ENCODE measurements at places on chromosomes 7 and 10.

DNA sequence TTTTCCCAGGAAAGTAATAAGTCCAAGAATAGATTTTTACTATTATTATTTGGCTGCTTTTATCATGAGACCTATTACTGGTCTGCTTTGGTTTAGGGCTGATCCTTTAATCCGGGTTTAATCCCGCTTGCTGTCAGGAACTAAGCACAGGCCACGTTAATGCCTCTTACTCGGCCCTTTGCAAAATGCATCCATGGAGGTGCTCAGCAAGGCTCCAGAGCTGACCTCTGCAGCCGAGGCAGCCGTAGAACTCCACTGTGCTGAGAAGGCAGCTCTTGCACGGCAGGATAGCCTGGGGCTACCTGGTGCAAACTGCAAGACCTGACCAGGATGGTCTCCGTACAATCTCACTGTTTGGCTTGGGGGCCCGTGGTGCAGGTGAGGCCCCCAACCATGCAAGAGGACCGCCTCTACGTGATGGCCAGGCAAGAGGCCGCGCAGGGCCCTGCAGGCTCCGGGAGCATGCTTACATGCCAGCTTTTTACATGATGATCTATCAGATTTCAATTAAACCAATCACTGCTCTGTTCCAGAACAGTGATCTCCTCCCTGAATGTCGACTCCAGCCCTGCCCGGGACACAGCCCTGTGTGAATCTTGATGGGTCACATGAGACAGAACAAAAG, 10.4 kb upstream of the CALML3 start:
- DNase-seq: no peak

- DNase-seq: no peak
These were observed 14.4 kb downstream of the COL28A1 start for GRCh38 chr7:7521259-7521658.

- DNase-seq: no peak
These were observed 713.1 kb downstream of the DNAJB9 start for GRCh38 chr7:109282726-109283125.

GRCh38 chr10:62047228-62047892, 145.9 kb downstream of the ARID5B start:
- DNase-seq: no peak

DNA sequence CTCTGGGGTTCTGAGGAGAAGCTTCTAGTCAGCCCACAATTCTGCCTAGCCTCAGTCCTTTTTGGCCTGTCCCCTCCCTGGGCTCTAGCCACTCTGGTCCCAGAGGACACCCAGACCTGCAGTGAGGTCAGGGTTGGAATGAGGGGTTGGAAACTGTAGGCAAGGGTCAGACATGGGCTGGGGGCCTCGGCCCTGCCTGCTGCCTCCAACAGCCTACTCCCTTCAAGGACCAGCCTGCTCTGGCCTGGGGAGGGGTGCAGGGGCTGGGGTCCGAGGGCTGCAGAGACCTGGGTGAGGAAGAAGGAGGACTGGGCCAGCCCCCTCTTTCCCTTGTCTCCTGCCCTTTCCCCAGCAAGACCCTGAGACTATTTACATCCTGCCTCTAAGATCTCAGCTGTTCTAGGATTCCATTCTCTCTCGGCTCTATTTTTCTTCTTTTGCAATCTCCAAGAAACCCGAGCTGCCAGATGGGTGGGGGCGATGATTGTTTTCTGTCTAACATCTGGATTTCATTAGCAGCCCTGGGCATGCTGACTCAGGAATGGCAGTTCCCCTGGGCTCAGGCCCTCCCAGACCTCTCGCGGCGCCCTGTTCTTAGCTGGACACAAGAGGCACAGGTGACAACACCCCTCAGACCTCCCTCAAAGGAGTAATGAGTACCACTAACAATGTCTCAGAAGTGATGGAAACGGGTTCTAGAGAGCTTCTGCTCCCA, 23.1 kb downstream of the ZCCHC24 start:
- DNase-seq: no peak

GRCh38 chr10:91709394-91709798, 76.5 kb upstream of the PPP1R3C start:
- DNase-seq: no peak

DNA sequence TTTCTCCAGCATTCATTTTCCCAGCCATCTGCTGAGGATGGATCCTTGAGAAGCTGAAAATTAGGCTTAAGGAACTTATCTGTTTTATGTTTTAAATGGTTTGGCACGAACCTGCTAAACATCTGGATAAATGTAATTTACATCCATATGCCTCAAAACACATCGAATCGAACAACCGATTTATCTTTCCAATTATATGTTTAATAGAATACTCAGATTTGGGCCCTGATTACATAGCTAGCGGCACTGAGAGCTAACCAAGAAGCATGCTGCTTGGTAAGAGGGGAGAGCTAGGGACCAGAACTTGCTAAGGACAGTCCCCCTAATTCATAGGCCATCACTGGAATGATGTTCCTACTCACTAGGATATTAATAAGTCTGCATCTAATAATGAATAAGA, 144.4 kb downstream of the BUB3 start:
- DNase-seq: no peak

- no peak for DNase-seq
These were observed 242.6 kb downstream of the GLRX3 start for GRCh38 chr10:130378556-130379400.

DNA sequence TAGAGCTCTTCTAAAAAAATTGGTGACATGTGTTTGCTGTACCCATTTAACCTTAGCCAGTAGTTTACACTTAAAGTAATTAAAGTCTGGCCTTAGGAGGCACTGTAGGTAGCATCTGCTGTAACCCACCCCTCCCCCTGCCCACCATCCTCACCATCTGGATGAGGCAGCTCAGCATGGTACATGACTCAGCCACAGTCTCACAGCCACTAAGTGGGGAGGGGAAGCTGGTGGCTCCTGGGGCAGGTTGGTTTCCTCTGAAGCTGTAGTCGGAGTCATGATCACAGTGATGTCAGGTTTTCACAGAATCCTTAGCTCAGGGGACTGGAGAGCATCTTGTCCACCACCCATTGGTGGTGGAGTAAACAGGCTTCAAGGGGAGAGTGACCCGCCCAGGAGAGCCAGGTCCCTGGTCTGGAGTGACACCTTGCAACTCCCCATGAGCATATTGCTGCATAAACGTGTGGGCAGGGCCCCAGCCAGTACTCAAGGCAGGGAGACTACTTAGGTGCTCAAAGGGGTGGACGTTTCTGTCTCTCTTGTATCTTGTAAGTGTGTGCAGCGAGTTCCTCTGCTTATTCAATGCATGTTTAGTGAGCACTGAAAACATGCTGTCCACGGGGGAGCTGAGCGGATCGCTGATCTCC, 125.9 kb downstream of the GRK5 start:
- DNase-seq: peak; percentile 44

- no peak for DNase-seq
These were observed 45.5 kb downstream of the NOD1 start for GRCh38 chr7:30433082-30433481.

GRCh38 chr10:111261081-111261615, 184.3 kb downstream of the ADRA2A start:
- DNase-seq: no peak

GRCh38 chr7:69526570-69526969, 71.7 kb upstream of the AUTS2 start:
- DNase-seq: no peak

- DNase-seq: no peak
These were observed 31.5 kb upstream of the KMT2E start for GRCh38 chr7:104982308-104983075.

DNA sequence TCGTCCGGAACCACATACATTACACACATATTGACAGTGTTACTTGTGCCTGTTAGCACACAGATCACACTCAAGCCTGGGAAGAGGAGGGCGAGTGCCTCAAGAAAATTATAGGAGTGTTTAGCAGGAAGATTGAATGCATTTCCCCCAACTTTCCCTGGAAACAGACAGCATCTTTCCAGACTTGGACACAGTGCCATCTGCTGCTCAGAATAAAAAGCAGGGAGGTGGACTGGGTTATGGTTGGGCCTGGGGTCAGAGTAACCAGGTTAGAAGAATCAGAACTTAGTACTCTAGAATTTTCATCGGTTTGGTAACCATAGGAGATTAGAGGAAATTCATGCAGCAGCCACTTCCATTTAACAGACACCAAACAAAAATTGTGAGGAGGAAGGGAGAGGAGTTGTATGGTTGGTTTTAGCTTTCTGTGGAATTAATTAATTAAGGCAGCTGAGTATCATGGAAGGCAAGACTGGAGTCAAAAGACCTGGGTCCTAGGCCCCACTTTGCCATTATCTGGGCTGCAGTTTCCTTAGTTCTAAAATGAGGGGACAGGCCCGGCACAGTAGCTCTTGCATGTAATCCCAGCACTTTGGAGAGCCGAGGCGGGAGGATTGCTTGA, 43.4 kb upstream of the OPTN start:
- DNase-seq: no peak

DNA sequence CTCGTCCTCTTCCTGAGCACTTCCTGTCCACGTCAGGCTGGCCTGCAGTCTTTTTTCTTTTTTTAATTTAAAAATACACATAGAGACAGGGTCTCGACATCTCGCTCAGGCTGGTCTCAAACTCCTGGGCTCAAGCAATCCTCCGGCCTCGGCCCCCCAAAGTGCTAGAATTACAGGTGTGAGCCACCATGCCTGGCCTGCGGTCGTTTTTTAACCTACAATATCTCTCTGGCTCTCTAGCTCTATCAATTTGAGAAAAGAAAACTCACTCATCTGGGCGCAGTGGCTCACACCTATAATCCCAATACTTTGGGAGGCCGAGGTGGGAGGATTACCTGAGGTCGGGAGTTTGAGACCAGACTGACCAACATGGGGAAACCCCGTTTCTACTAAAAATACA, 4.0 kb upstream of the OAT start:
- DNase-seq: no peak

- DNase-seq: no peak
These were observed 148.8 kb upstream of the VWC2 start for GRCh38 chr7:49624611-49625010.

- DNase-seq: no peak
These were observed 85.7 kb upstream of the NMT2 start for GRCh38 chr10:15253951-15254807.

DNA sequence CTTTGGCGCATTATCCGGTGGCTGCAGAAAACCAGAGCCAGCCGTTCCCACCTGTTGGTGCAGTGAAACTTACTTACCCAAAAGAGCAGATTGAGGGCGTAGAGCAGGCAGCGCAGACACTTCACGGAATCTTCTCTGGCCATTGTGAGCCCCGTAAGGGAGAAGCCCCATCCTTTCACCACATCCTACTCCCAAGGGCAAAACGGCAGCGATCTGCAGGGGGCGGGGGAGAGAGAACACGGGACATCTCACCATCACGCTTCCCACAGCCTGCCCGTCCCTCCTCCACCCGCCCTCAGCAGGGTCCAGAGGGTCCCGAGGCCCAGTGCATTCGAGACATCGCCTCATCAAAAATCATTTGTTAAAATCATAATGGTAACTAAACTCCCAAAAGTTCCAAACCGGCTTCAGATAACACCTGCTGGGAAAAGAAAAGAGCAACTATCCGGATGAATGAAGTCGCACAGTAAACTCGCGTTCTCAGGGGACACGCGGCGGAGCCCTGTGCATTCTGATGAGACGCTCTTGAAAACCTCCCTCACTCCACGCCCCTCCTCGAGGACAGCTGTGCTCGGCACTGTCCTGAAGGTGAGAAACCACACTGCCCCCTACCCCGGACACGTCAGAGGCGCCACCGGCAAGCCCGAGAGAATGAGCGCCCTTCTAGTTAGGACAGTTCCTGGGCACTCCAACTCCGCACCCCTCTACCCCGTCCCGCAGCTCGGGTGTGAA, 1.2 kb downstream of the TSPAN12 start:
- DNase-seq: peak; percentile 57
